ENCODE measurements at places on chromosomes 2 and 18. TPM values are rescaled to one million over a fixed set of nuclear protein-coding genes. Genes with fewer than 3 reads are reported as not detected.

ZBTB7C gene
- 1.1 TPM for total RNA-seq

- DNase-seq: peak; percentile 68
Observed at GRCh38 chr2:151334082-151334815, 23.1 kb upstream of the TNFAIP6 start.

DNA sequence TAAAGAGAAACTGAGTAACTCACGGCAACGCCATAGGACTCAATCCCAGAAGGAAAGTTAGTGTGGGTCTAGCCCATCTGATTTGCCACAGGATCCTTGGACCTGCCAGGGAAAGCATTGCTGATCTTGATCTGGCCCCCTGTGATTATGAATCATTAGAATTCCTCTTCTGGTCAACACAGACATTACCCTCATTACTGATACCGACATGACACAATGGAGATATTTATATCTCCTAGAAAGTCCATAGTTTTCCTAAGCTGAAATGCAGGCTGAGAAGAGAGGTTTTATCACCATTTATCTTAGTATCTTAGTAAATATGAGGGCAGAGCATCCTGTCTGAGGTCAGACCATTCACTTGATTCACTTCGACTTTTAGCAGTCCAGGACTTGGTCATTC lies 75.5 kb upstream of the CCDC68 start:
- no peak for DNase-seq

DNA sequence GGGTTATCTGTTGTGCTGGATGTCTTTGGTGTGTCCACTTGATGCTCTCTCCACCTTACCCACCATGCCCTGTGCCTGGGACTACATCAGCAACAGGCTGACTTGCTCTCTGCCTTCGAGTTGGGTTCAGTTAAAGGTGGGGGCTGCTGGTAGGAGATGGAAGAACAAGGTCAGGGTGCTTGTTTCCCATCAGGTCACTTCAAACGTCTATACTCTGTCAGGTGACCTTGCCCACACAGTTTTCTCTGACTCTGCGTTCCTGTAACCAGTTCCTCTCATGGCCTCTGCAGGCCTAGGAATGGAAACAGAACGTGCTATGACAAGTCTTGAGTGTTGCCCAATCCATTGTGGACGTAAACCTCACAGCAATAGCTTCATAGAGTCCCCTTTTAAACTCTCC lies 38.4 kb upstream of the PAPOLG start:
- DNase-seq: no peak

- peak; percentile 93 for DNase-seq
Observed at GRCh38 chr2:234881413-234882241, 70.2 kb upstream of the SH3BP4 start.

- no peak for DNase-seq
Observed at GRCh38 chr2:201233812-201234662, 26.3 kb upstream of the CASP8 start.

All from PC-3 (cell line).